ENCODE measurements at places on chromosomes 3 and 15. TPM values are rescaled to one million over a fixed set of nuclear protein-coding genes. Genes with fewer than 3 reads are reported as not detected.

The HGD gene
- total RNA-seq = 0.41 TPM

DNA sequence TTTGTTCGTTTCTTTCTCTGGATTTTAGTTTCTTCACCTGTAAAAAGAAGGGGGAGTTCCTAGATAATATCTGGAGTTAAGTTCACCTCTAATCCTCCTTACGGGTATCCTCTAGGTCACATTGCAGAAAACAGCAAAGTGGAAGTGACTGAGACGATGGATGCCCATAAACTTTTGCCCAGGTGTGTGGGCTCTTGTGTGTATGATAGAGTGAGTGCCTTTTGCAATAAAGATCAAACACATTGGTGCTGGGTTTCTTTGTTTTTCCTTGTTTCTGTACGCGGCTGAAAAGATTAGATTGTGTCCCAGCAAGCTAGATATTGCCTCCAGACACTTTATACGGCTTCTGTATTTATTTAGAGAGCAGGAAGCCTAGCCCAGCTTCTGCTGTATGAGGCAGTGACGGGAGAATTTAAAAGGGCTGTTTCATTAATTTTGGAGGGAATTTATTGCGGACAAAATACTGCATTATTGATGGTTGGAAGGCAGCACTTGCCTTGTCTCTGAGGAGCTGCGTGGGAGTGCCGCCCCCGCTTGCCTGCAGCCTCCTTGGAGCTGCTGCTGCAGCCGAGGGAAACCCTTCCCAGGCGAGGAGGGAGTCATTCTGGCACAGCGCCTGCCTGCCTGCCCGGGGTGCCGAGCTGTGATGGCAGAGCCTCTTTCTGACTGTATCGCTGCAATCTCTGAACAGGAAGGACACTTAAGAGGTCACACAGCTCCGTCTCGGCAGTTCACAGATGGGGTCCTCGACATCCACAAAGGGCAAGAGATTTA lies 38.5 kb downstream of the PYDC2 start:
- H3K36me3 ChIP-seq = no peaks in the 10 kb centered on the region
- H3K27me3 ChIP-seq = no peaks in the 10 kb centered on the region
- no peak for DNase-seq
- H3K4me1 ChIP-seq = no peaks in the 10 kb centered on the region

GRCh38 chr15:41160639-41161315 lies 44.7 kb upstream of the INO80 start:
- no peaks in the 10 kb centered on the region for H3K27me3 ChIP-seq
- no peak overlapping the region for H3K27ac ChIP-seq
- H3K4me1 ChIP-seq = no peaks in the 10 kb centered on the region
- H3K4me3 ChIP-seq = no peak overlapping the region

DNA sequence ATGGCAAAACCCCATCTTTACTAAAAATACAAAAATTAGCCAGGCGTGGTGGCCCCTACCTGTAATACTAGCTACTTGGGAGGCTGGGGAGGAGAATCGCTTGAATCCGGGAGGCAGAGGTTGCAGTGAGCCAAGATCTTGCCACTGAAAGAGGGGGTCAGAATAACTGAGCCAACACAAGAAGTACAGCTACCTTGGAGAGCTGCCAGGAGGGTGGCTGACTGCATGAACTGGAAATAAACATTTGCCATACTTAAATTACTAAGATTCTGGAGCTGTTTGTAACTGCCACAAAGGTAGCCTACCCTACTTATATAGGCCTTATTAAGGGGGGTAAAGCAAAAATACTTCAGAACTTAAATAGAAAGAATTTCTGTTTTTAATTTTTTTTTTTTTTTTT lies 15.4 kb upstream of the PIK3CB start:
- no peak for DNase-seq
- H3K4me3 ChIP-seq = no peak overlapping the region
- no peaks in the 10 kb centered on the region for H3K27me3 ChIP-seq
- H3K27ac ChIP-seq = no peak overlapping the region
- no peaks in the 10 kb centered on the region for H3K4me1 ChIP-seq

DNA sequence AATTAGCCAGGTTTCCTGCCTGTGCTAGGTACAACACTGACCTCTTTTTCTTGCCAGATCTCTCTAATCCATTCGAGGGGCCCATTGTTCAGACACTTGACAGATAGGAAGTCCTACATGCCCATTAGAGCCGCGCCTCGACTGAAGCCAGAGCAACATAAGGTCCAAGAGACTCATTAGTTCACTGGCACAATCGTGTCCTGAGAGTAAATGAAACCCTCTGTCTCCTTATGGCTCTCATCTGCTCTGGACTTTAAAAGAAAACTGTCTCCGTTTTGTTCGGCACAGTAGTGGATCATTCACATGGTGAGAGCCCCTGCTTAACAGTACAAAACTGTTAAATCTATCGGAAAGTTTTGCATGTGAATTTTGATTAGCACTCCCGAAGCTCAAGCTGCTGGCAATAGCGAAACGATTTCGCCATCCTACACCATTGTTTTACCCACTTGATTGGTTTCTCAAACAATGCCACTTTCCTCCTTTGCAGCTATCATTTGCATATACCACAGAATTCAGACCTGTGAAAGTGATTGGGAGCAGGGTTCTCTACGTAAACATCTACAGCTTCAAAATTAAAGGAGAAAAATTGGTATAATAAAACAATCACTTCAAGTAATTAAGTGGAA lies 19.0 kb upstream of the C15orf61 start:
- no peak for DNase-seq
- H3K36me3 ChIP-seq = no peaks in the 10 kb centered on the region
- H3K27ac ChIP-seq = no peak overlapping the region

GRCh38 chr3:10447527-10448260 lies 57.7 kb downstream of the ATP2B2 start:
- H3K36me3 ChIP-seq = no peaks in the 10 kb centered on the region
- DNase-seq = no peak
- no peak overlapping the region for H3K27ac ChIP-seq
- no peak overlapping the region for H3K4me3 ChIP-seq
- H3K27me3 ChIP-seq = no peaks in the 10 kb centered on the region
